Stimulated activated CD4-positive, alpha-beta T cell treated with anti-CD3 and anti-CD28 coated beads, Interleukin-2, amount 100 ng/mL, for 24 hours (primary cell): ENCODE measurements at places on chromosomes 4 and X.
A peak's percentile ranks its signal among the peaks of the same experiment; 100 is the strongest.

DNA sequence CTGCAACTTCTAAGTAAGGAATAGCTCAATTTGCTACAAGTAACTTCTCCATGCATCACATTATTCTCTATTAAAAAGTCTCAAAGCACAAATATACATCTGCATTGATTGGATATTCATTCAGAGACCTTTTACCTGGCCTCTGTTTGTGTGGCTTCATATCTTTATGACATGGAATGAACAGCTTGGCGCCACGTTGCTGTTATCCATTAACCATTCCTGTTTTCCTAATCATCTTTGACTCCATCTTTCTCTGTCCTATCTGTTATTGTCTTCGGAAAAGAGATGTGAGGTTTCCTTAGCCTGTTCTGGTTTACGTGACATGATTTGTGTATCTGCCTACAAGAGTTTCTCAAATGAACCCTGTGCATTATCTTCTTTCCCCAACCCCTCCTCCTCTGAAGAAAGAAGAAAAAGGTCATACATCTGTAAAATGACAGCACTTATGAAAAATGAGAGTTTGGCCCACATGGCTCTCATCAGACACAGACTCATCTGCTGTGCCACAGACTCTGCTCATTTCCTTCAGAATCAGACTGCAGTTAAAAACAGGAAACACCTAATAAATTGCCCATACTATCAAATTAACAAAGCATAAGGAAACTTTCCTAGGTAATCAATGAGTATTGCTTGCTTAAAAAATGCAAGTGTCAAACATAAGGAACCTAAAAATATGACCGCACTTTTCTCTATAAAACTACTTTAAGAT is 347.6 kb upstream of the FAM241A start:
- no peak for DNase-seq

- DNase-seq, result no peak
Observed at GRCh38 chr4:99983289-99983943, 33.3 kb upstream of the H2AZ1 start.

DNA sequence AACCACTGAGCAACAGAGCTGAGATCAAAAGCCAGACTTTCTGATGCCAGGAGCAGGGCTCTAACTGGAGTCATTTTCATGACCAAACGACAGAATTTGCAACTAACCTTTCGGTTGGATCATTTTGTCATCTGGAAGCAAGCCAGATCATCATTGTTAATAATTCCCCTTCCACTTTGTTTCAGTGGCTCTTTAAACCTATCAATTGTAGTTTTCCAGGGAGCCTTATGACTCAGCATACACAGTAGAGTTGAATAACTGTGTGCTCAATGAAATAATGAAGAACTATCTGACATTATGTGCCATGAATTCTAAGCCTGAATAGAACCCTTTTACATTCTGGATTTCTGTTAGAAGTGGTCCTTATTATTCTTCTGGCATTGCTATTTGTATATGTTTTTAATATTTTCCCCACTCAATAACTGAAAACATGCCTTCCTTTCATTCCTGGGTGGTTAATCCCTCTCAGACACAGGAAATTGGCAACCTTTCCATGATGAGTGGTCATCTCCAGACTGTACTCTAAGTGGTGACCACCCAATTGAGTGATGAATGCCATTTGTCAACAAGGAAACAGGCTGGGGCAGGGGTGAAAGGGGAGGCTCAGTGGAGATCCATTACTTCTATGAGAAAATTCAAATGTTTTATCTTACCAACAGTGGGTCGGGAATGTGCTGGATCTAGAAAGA is 431.8 kb downstream of the BCOR start:
- no peak for DNase-seq

- DNase-seq, result no peak
Observed at GRCh38 chr4:187552781-187553180, 442.8 kb upstream of the ZFP42 start.

DNA sequence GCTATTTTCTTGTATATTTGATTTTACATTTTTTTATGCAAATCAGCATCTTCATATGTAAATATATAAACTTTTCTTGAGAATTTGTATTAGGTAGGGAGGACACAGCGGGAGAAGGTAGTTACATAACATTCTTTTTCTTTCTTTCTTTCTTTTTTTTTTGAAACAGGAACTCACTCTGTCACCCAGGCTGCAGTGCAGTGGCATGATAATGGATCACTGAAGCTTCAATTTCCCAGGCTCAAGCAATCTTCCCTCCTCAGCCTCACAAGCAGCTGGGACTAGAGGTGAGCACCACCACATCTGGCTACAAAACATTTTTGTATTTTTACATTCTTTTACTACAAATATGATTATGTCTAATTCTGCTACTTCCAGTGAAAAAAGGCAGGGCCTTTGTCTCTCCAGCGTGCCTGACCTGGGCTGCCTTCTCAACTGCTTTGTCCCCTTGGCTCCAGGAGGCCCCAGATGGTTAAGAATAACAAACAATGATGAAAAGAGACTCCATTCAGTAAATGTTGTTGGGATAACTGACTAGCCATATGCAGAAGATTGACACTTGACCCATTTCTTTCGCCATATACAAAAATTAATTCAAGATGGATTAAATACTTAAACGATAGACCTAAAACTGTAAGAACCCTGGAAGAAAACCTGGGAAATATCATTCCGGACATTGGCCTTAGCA is 46.5 kb upstream of the FAT4 start:
- DNase-seq, result no peak

GRCh38 chr4:120000591-120001296 is 65.9 kb downstream of the MAD2L1 start:
- no peak for DNase-seq

- DNase-seq, result no peak
Observed at GRCh38 chr4:155693015-155693663, 26.5 kb downstream of the GUCY1A1 start.

- no peak for DNase-seq
Observed at GRCh38 chrX:68708503-68709290, 61.2 kb downstream of the STARD8 start.

DNA sequence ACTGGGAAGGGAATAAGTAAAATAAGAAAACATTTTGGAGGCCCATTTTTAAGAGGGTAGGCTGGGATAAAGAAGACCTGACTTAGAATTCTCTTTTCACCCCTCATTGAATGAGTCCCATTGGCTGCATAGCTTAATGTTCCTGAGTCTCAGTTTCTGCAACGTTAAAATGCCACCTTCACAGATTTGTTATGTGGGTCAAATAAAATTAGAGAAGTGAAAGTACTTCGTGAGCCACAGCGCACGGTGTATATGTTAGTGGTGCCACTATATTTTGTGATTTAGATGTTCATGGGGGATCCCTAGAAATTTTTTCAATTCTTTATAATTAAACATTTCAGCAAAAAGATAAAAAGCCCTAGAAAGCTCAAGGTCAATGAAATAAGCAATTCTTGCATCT is 109.2 kb upstream of the HS3ST1 start:
- no peak for DNase-seq

DNA sequence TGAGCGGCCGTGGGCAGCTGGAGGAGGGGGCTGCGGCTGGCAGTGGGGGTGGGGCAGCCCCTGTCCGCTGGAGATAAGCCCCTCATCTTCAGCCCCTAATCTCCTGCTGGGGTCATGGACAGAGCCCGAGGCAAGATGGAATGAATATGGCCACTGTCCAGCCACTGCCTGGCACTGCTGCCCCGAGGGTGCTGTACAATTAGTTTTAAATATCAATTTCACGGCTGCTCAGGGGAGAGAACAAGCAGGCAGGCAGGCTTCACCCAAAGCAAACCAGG is 64.1 kb upstream of the NKX1-1 start:
- no peak for DNase-seq

DNA sequence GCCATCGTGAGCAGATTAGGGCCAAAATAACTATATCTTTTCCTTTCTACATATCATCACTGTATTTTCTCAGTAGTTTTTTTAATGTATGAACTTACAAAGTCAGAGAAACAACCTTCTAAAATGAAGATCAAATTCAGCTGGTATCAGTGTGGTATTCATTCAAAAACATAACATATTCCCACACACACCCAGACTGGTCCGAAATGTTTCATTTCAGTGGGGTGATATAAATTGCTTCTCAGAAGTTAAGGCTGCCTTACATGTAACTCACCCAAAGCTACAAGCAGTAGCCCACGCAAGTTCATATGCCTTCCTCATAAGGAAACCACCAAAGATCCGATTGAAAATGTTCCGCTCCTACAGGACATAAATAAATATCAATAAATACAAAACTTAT is 37.8 kb downstream of the ACOT9 start:
- no peak for DNase-seq

GRCh38 chr4:114811564-114812301 is 213.1 kb downstream of the UGT8 start:
- DNase-seq, result no peak

DNA sequence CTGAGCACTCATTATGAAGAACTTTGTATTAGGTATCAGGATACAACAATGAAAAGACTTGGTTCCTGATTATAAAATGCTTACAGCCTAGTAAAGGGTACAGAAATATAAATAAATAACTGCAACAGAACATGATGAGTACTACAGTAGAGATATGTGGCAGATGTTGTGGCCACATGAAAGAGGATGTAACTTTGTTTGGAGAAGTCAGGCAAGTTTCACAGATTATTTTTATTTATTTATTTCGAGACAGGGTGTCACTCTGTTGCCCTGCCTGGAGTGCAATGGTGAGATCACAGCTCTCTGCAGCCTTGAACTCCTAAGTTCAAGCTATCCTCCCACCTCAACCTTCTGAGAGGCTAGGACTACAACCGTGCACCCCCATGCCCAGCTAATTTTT is 15.8 kb upstream of the UBE2K start:
- DNase-seq, result no peak

GRCh38 chrX:97844161-97844560 is 960.5 kb downstream of the RPA4 start:
- DNase-seq, result no peak

GRCh38 chr4:26751838-26752237 is 108.8 kb upstream of the STIM2 start:
- no peak for DNase-seq

GRCh38 chrX:118839334-118839958 is 15.8 kb downstream of the ZCCHC12 start:
- peak; percentile 77 for DNase-seq

DNA sequence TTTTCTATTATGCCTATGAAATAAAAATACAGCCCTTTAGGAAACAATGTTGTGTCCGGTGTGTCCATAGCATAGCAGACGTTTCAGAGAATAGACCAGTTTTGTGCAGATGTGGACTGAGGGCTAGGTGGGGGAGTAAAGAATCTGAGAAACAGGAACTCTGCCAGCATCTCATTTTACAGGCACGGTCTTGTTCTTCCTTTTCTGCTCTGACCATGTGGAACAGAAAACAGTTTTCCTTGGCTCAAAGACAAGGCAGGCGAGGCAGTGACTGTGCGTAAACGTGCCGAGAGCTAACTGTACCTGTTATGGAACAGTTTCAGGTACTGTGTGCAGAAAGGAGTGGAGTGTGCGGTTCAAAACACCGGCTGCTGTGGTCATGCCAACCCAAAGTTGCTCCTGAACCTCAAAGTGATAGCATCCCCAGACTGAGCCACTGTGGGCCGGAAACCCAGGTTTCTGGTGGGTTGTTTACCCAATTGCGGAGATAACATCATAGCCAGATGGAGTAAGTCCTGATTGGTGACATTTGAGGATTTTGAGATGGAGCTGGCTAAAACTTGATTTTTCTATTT is 20.2 kb downstream of the CNGA2 start:
- no peak for DNase-seq

DNA sequence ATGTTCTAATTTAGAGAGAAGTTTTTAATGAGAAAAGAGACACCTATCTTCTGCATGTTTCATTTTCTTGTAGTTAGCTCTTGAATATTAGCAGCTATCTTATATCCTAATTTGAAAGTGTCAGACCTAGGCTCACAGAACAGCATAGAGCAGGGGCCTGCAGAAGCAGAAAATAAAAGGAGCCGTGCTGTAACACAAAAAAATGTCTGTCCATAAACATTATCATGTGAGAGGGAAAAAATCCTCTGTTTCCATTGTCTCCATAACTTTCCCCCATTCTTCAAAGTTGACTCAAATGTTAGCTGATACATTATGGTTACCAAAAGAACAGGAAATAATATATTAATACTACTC is 329.2 kb upstream of the EPHA5 start:
- no peak for DNase-seq

GRCh38 chr4:159190651-159191050 is 87.8 kb downstream of the RAPGEF2 start:
- DNase-seq, result no peak

DNA sequence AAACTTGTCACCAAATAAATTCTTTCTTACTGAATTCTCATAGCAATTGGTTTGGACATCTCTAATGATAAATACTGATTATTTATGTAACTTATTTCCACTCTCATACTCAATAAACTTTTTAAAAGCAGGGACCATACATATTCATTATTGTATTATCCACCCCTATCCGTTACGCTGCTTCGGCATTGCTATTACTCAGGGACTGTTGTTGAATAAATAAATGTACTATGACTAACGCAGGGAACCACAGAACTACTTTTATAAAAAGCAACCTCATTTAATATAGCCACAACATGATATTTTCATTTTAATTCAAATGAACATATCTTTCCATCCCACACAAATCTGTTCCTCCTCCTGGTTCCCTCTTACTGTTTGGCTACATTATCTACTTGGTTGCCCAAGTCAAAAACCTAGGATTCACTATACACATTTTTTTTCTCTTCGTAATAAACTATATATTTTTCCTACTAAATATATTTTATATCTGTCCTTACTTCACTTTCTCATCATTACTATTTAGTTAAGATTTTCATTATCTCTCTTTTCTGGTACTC is 14.9 kb upstream of the ANKRD50 start:
- DNase-seq, result no peak

DNA sequence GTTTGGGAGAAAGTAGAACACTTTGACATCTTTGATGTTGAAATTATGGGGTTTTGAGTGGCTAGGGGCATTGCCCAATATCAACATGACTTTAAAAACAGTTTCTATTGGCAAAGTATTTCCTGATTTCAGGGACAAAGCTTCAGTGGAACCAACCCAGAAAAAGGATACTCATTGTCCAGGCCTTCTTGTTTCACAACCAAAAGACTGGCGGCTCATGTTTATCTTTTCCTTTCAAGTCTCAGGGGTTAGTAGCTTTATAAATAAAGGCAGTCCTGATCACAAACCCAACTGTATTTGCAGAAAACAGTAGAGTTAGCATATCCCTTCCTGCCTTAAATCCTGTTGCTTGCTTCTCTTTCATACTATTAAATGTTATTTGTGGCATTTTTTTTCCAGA is 119.1 kb downstream of the SLITRK2 start:
- no peak for DNase-seq

DNA sequence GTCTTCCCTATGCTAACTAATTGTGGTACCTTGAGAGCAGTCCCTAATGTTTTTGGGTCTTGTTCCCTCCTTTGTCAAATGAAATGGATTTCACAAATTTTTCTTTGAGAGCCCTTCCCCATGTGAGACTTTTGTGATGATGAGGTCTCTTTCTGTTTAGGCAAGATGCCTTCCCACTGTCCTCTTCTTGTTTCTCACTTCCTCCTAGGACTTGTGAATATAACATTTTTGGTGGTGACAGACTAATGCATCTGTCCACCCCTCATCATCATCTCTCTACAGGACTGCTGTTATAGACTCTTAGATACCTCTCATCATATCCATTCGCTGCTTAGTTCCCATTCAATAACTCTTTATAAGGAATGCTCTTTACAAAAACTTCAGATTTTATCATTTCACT is 8.7 kb upstream of the ANK2 start:
- no peak for DNase-seq
